Fibroblast of lung (primary cell): ENCODE measurements at places on chromosomes 12 and 14. TPM values are rescaled to one million over a fixed set of nuclear protein-coding genes. Genes with fewer than 3 reads are reported as not detected.

DNA sequence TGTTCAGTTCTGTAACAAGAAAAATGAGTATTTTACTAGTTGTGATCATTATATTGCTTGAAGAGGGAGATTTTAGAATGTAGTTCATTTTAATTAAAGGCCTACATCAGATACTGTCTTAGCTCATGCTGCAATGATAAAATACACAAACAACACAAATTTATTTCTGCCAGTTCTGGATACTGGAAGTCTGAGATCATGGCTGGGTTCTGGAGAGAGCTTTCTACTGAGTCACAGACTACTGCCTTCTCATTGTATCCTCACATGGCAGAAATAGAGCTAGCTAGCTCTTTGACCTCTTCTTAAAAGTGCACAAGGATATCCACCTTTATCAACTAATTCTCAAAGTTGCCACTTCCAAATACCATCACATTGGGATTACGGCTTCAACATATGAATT is 53.8 kb downstream of the MIS18BP1 start:
- peak; percentile 92 for DNase-seq
- H3K27ac ChIP-seq: peak overlapping the region; percentile 8
- H3K4me1 ChIP-seq: peaks cover 2% of the 10 kb centered on the region
- H3K4me3 ChIP-seq: no peak overlapping the region
- H3K36me3 ChIP-seq: no peaks in the 10 kb centered on the region

- no peaks in the 10 kb centered on the region for H3K27me3 ChIP-seq
- peak overlapping the region; percentile 73 for H3K27ac ChIP-seq
- no peak overlapping the region for H3K4me3 ChIP-seq
- peaks cover 6% of the 10 kb centered on the region for H3K4me1 ChIP-seq
- no peaks in the 10 kb centered on the region for H3K36me3 ChIP-seq
Observed at GRCh38 chr12:115155665-115156645, 472.0 kb upstream of the TBX3 start.

DNA sequence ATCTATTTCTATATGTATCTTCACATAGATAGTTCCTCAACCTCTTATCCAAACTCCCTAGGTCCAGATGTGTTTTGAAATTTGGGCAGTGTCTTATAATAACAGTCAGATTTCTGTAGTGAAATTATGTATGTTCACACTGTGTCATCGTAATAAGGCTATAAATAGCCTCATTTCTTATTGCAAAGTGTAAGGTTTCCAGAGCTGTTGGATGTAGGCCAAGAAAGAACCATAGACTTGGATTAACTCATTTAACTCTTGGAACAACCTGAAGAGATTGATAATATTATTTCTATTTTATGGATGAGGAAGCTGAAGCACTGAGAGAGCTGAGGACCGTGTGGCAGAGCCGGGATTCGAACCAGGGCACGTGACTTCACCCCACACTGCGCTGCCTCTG is 49.0 kb upstream of the PIWIL1 start:
- no peak overlapping the region for H3K4me3 ChIP-seq
- no peak for DNase-seq
- no peaks in the 10 kb centered on the region for H3K27me3 ChIP-seq
- H3K27ac ChIP-seq: no peak overlapping the region

DNA sequence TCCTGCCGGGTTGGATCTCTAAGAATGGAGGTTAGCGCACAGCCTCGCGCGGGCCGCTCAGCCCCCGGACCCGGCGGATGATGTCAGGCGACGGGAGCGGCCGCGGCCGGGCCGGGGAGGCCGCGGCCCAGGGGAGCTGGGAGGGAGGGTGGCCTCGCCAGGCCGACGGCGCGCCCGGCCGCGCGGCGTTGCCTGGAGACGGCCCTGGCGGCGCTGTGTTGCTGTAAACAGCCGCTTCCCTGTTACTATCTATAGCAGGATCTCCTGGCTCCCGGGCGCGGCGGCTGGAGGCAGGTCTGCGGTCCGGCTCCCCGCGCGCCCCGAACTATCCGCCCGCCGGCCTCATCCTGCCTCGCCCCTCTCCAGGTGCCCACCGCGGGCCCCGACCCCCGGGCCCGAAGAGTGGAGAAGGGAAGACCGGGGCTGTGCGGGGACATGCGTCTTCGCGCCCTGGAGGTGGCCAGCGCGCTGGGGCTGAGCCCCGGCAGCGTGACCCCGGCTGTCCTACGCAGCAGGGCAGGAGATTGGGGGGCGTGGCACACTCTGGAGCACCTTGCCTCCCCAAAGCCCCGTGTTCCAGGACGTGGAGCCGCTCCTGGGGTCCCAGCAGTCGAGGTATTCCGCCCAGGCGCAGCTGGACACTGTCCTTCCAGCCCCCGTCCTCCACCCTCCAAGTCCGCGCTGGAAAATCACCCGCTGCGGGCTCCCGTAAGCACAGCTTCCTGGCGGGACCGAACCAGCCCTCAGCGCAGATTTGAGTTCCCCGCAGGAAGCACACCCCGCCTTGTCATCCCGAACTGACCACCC is 1.4 kb upstream of the FOS start:
- H3K27ac ChIP-seq: peak overlapping the region; percentile 98
- no peaks in the 10 kb centered on the region for H3K27me3 ChIP-seq
- H3K4me3 ChIP-seq: peak overlapping the region; percentile 64
- H3K36me3 ChIP-seq: peaks cover 7% of the 10 kb centered on the region
- no peak for DNase-seq

CPNE6 gene
- total RNA-seq: not detected in 2 replicates

NXPH4 gene
- 0.50 and 1.0 TPM in 2 replicates for total RNA-seq

ASPG gene
- total RNA-seq: not detected in 2 replicates

GPR84 gene
- total RNA-seq: not detected in 2 replicates
